Muscle of arm (tissue), 14 donors: ENCODE measurements at places on chromosomes 5 and 9.

- no peak for DNase-seq
These were observed 35.6 kb upstream of the MYORG start for GRCh38 chr9:34412336-34412735.

DNA sequence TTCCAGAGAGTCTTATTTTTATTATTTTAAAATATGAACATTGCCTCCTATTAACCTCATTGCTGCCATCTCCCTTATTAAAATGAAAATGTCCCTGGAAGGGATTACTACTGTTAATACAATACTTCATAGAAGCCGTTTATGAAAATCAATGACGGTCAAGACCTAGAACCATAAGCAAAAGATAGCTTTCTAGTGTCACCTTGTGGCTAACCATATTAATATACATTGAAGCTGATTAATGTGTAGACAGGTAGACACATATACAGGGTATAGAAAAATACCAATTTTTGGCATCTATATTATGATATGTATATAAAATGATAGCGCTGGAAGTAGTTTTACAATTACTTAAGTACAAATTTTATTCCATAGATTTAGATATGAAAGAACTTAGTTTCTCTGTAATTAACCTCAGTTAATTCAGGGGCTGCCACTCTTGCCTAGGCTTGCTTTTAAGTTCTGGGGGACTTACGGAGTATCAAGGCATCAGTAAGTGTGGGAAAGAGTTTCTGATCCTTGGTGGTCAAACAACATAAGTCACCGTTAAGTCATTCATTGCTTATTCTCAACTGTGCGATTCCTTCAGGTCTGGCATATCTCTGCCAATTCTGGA lies 2.5 kb upstream of the YTHDC2 start:
- peak; percentile 40 for DNase-seq

DNA sequence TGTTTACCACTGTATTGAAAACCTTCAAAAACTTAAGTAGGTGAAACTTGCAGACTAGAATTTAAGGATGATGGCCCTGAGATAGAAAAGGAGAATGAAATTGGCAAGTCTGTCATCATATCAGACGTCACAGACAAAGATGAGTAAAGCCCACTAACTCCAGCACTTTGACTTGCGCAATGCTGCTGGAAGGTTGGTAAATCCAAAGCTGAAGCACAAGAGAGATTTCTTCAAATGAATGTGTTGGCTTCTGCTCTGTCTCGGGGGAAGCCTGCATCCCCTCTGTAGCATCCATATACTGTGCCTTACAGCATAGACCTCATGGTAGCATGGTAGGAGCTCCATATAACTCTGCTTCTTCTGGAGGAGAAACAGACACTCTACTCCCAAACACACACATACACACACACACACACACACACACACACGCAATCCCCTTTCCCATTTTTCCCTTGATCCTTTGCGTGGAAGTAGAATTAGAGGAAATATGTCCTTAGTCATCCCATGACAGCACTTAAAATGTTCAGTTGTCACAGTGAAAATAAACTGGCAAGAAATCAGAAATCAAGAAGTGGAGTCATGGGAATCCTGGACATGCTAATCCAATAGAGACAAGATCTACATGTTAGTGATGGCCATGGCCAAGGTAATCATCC lies 241.5 kb downstream of the NR3C1 start:
- no peak for DNase-seq

DNA sequence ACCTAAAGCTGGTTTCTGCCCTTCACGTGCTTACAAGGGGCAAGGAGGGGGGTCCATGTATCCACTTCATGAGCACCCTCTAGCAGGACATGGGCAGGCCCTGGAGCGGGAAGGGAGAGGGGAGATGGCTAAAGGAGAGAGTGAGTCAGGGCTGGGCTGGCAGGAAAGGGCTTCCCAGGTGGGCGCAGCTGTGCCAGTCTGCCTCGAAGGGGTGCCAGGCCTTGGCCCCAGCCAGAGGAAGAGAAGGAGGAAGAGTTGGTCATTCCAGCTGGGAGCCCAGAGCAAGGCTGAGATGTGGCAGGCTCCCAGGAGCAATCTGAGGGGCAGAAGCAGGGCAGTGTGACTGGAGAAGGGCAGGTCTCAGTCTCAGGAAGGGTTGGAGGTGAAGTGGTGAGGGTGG lies 24.7 kb downstream of the TRIM14 start:
- no peak for DNase-seq

DNA sequence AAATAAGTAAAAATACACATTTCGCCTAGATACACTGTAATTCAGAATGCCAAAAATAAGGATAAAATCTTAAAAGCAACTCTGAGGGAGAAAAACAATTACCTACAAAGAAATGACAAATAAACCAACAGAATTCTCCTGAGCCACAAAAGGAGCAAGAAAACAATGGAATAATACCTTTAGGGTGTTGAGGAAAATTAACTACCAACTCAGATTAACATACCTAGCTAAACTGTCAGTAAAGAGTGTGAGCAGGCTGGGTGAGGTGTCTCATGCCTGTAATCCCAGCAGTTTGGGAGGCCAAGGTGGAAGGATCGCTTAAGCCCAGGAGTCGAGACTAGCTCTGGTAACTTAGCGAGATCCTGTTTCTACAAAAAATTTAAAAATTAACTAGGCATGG lies 81.5 kb downstream of the C9orf50 start:
- no peak for DNase-seq

- no peak for DNase-seq
These were observed 29.4 kb downstream of the IPPK start for GRCh38 chr9:92640398-92641091.

GRCh38 chr5:139666551-139666950 lies 18.4 kb downstream of the CXXC5 start:
- DNase-seq, result no peak

GRCh38 chr5:181223058-181223728 lies at the start of gene TRIM41:
Gene TRIM41, plus strand, starts transcription at chr5:181223281. Its CDS starts 719 bp downstream, at chr5:181224000.
- DNase-seq, result peak; percentile 98

GRCh38 chr5:176590035-176590717 lies 19.8 kb downstream of the GPRIN1 start:
- DNase-seq, result no peak

- DNase-seq, result no peak
These were observed 132.0 kb upstream of the GRHPR start for GRCh38 chr9:37290366-37290939.

GRCh38 chr9:93827545-93828330 lies 127.4 kb downstream of the BARX1 start:
- peak; percentile 45 for DNase-seq

DNA sequence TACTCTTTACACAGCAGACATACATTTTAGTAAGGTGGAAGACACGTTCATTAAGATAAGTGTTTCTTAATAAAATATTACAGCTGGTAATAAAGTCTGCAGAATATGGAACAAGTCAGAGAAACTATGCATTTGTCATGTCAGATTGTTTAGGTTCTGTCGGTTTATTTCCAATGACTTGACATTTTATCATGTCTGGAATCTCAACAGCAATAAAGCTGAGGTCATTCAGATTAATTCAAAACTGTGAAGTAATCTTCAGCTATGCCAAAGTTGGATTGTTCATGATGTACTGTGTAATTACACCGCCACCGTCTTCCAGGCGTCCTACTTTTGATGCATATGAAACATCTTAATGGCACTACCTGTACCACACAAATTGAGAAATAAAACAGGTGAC lies 1032.6 kb downstream of the CDH12 start:
- DNase-seq, result no peak

DNA sequence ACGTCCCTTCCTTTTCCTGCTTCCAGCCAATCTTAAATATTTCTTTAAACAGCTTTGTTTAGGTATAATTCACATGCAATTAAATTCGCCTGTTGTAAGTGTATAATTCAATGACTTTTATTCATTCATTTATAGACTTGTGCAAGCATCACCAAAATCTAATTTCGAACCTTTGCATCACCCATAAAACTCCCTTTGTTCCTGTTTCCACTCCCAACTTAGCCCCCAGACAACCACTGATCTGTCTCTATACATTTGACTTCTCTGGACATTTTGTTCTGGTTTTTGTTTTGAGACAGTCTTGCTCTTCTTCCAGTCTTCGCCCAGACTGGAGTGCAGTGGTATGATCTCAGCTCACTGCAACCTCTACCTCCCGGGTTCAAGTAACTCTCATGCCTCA lies 71.5 kb downstream of the NR6A1 start:
- no peak for DNase-seq
